G401 (cell line): ENCODE measurements at places on chromosomes 16 and 17.
A peak's percentile ranks its signal among the peaks of the same experiment; 100 is the strongest.

GRCh38 chr17:48011405-48012150 lies 26.0 kb downstream of the COPZ2 start:
- DNase-seq: peak; percentile 51

GRCh38 chr17:52147872-52148271 lies 10.6 kb downstream of the CA10 start:
- peak; percentile 43 for DNase-seq

DNA sequence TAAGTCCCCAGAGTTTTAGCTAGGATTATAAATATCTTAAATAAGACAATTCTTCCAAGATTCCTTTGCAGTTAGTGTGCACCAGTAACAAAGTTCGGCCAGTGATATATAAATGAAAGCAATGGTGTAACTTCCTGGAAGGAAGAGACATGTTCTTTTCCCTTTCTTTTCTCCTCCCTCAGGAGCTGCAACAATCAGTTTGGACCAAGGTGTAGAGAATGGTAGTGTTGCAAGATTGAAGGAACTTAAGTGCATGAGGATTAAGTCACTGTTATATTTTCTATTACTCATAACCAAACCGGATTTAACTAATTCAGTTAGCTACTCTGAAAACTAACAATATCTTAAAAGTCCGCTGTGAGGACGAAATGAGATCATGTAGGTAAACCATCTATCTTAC lies 68.9 kb upstream of the KCNJ16 start:
- DNase-seq: no peak

DNA sequence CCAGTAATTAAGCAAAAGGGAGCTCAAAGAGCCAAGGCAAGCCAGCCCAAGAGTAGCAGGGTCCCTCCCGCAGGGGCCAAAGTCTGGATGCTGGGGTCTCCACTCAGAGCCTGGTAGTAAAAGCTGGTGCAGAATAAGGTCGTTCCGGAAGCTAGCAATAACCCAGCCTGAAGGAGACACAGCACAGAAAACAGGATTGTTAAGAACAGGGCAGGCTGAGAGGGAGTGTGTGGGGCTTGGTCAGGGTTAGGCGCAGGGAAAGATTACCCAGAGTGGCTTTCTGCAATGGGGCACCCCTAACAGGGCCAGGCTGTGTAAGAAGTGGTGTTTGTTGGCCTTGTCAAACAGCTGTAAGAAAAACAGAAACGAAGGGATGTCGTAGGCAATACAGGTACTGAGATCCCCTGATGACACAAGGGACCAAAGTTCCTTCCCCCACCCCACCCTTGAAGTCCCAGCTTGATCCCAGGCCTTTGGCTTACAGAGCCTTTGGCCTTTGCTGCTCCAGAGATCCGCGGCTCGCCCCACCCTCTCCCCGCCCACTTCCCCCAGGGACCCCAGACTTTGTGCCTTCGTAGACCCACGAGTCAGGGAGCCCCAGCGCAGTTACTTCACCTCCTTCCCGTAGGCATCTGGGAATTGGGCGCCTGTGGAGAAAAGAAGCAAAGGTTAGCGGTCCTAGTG lies 712 bp downstream of the TMEM256 start:
- DNase-seq: no peak

DNA sequence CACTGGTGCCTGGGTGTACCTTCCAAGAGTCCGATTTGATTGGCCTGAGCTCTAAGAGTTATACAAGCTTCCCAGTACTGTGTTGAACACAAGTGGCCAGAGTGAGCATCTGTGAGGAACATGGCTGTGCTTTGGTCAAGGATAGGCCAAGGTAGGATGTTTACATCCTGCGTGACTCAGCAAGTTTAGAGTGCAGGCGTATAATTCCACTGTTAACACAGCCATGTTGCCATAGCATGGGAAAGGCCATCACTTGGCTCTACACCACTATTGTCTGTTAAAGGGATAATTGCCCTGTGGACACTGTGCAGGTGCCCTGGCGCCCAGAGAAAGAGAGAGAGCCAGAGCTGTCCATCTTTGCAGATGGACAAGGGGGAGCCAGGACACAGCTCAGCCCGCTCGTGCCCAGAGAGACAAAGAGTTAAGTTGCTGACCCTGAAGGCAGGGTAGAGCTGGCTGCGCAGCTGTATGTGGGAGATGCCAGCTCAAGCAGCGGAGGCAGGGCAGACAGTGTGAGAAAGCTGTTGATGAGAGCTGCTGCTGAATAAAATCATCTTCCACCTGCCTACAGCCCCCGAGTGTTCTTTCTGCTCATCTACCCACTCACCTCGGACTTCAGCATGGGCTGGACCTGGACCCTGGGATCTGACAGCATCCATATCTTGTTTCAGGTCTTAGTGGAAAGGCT lies 11.7 kb downstream of the CFAP52 start:
- no peak for DNase-seq

GRCh38 chr17:48722201-48722907 lies at the start of gene PRAC1:
Gene PRAC1, minus strand, starts transcription at chr17:48722518. Its CDS starts 126 bp downstream, at chr17:48722392.
- no peak for DNase-seq

DNA sequence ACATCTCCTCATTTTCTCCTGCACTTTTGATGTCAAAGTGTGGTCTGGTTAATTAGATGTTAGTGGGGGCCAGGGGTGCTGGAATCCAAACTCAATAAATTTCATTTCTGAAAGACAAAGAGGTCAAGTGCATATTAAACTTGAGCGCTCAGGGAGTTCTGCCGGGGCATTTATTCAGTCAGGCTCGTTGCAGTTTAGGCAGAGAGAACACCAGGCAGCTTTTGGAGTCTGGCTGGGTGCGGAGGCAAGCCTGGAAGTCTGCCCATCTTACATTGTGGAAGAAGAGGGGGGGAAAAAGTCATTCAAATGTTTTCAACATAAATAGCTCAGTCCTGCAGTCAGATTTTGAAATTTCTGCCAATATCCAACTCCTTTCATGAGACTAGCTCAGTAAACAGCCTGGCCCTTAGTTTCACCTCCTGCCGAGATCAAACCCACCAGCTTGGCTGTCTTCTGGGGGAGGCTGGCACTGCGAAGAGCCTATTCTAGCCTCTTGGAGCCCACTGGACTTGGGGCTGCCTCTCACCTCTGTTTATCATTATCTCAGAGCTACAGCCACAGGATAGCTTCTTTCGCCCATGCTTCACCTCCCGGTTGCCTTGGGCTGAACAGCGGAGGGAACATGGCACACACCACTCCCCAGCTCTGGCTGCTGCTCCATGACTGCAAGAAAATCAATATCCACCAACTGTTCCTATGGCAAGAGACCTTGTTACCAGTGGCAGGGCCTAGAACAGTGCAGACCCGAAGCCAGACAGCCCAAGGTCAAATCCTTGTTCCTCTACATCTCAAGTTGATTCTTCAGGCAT lies 177.4 kb upstream of the CDH5 start:
- peak; percentile 8 for DNase-seq

- DNase-seq: no peak
These were observed 19.9 kb upstream of the TCF25 start for GRCh38 chr16:89853306-89853993.

- no peak for DNase-seq
These were observed 26.6 kb downstream of the CTU2 start for GRCh38 chr16:88732961-88733294.

DNA sequence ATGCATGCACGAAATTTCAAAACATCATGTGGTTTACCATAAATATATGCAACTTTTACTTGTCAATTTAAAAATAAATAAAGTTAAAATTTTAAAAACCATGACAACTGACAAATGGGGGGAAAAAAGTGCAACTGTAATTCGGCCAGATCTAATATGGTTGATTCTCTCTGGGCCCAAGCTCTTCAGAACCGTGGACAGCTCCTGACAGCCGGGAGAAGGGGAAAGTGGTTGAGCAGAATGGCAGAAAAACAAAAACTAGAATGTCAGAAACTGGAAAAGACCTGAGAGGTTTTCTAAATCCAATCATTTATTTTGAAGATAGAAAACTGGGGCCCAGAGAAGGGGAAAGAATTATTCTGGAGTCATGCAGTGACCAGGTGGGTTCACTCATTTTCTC lies 126.6 kb downstream of the TMEM132E start:
- no peak for DNase-seq

- DNase-seq: no peak
These were observed 85.9 kb downstream of the TMEM132E start for GRCh38 chr17:34665150-34665806.

- DNase-seq: peak; percentile 40
These were observed 31.0 kb upstream of the C16orf78 start for GRCh38 chr16:49342336-49343265.

DNA sequence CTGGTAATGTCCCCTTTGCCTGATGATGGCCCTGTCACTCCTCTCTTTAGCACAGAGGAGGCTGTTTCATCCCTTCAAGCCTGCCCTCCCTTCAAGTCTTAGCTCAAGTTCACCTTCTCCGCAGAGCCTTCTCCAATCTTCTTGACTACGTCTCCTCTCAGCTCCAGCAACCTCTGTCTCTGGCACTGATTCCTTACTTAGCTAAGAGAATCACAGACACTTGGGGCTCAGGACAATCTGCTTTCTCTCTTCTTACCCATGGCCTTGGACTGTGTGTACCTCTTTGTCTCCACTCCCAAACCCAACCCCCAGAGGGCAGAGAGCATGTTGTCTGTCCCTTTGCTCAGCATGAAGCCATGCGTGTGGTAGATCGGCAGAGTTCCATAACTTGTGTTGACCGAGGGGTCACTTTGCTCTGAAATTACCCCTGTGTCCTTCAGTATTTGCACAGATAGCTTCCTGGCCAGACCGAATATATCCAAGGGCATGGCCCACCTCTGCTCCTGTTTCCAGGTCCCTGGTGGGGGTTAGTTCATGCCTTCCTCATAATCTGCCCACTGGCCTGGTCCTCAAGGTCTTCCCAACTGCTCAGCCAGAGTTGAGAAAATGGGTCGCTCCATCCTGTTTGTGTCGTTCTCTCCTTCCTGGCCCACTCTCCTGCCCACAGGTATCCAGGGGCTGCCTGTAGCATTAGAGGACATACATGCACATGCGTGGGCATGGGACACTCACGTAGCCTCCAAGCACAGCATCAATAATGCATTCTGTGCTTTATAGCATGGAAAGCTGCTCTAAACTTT lies 41.6 kb downstream of the MAPT start:
- DNase-seq: no peak

DNA sequence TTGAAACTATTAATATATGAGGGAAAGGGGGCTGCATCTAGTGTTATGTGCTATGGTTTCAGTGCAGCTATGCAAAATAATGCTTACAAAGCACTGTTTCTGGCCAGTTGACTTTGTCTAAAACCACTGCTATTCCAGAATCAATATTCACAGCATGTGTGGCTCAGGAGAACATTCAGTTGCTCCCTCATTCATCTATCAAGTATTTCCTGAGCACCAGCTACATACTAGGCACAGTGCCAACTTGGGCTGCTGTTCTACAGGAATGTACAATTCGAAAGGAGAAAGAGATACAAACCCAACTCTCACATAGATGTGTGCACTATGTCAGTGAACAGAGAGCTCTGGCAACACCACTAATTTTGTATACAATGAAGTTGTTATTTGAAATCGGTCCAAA lies 183.0 kb downstream of the PHKB start:
- no peak for DNase-seq

GRCh38 chr17:65261682-65262636 lies 124.8 kb downstream of the RGS9 start:
- no peak for DNase-seq

- peak; percentile 11 for DNase-seq
These were observed 9.1 kb downstream of the NAGPA start for GRCh38 chr16:5024632-5025031.

- DNase-seq: no peak
These were observed 410.5 kb downstream of the WWOX start for GRCh38 chr16:78509965-78510364.

DNA sequence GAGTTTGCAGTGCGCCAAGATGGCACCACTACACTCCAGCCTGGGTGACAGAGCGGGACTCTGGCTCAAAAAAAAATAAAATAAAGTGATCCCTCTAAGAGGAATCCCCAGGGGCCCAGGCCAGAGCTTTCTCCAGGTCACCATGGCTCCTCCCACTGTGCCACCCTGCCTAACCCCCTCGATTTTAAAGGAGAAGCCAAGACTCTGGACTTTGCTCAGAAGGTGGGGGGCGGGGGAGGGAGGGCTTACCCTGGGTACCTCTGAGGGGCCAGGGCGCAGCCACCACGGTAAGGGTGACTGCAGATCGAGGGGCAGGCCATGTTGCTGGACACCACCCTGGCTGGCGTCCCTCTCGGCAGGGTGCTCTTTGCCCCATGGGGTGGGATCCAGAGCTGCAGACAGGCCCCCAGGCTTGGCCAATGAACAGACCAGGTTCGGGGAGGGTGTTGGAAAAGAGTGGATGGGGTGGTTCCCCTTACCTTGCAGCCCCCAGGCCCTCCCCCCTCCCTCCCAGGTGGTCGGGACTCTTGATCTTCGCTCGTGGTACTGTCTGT lies 455 bp upstream of the GRB7 start:
- DNase-seq: no peak

- DNase-seq: peak; percentile 24
These were observed 7.8 kb downstream of the CLCN7 start for GRCh38 chr16:1466968-1467521.
